SHP77 treated with DMSO at 0.1 percent for 48 hours (cell line): ENCODE measurements at places on chromosomes 16 and 17.

GRCh38 chr16:27476240-27476639 lies 73.5 kb downstream of the GTF3C1 start:
- no peak for DNase-seq

- DNase-seq, result no peak
These were observed 19.1 kb upstream of the WFIKKN2 start for GRCh38 chr17:50816271-50816670.

DNA sequence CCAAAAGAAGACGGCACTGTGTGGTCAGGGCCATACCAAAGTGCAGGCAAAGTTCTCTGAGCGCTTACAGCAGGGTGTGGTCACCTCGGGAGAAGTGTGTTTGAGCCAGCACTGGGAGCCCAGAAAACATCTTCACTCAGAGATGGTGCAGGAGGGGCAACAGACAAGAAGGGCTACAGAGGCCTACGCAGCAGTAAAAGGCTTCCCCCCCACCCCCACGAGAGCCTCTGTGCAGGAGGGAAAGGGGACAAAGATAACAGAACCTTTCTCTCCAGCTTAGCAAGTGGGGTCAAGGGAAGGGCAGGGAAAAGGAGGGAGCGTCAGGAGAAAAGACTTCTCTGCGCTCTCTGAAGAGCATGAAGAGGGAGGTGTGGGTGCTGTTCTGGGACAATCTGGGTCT lies 2.8 kb downstream of the VAT1 start:
- no peak for DNase-seq

GRCh38 chr16:20411055-20411454 lies 1.7 kb downstream of the ACSM5 start:
- DNase-seq, result no peak

GRCh38 chr17:77930780-77931768 lies 27.4 kb upstream of the TNRC6C start:
- no peak for DNase-seq

GRCh38 chr17:79775632-79776031 lies 2.3 kb upstream of the CBX2 start:
- DNase-seq, result no peak

- DNase-seq, result no peak
These were observed 23.1 kb upstream of the TMEM98 start for GRCh38 chr17:32904891-32905290.

- DNase-seq, result no peak
These were observed 3.0 kb upstream of the ITGAX start for GRCh38 chr16:31351942-31352325.

- no peak for DNase-seq
These were observed 17.1 kb downstream of the ITGB4 start for GRCh38 chr17:75738218-75738802.

- DNase-seq, result no peak
These were observed 174.4 kb upstream of the HS3ST3A1 start for GRCh38 chr17:13776027-13776551.

- DNase-seq, result peak; percentile 17
These were observed 765 bp downstream of the MYO18A start for GRCh38 chr17:29179232-29180033.

DNA sequence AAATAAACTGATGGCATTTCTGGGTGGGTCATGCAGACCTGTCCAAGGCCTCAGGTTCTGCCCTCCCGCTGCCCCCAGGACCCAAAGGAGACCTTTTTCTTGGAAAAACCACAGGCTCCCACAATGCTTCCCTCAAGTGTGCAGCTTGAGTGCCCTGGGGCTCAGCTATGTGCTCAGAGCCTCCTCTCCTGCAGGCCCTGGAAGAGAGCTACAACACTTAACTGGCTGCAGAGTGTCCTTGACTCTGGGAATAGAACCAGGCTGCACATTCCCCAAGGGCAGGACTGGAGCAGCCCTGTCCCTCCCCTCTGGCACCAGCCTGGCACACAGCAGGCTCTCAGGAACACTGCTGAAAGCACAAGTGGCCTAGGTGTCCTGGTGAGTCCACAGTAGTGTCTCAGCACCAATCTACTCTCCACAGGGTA lies 4.8 kb upstream of the SREBF1 start:
- no peak for DNase-seq

DNA sequence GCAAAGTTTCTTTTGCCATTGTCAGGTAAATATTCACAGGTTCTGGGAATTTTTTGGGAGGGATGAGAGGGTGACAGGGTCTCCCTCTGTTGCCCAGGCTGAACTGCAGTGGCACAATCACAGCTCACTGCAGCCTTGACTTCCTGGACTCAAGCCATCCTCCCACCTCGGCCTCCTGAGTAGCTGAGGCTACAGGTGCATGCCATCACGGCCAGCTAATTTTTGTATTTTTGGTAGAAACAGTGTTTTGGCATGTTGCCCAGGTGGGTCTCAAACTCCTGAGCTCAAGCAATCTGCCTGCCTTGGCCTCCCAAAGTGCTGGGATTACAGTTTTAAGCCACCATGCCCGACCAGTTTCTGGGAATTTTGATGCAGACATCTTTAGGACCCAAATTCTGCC lies 53.0 kb downstream of the IQCK start:
- no peak for DNase-seq

GRCh38 chr17:50190293-50190602 lies 11.2 kb downstream of the COL1A1 start:
- no peak for DNase-seq

- no peak for DNase-seq
These were observed 153.4 kb downstream of the SDK2 start for GRCh38 chr17:73490851-73491250.

DNA sequence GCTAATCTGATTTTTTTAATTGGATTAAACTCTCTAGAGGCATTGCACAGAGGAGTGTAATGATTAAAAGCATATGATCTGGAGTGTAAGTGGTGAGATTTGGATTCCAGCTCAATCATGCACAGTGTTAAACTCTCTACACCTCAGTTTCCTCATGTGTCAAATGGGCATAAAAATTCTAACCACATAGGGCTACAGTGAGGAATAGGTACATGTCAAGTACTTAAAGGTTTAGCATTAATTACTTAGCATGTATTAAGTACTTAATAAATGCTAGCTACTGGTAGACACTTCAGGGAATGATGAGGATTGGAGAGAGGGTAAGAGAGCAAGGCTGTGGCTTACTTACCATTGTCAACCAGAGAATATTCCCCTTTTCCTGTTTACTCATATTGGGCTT lies 17.1 kb downstream of the ERI2 start:
- DNase-seq, result no peak

DNA sequence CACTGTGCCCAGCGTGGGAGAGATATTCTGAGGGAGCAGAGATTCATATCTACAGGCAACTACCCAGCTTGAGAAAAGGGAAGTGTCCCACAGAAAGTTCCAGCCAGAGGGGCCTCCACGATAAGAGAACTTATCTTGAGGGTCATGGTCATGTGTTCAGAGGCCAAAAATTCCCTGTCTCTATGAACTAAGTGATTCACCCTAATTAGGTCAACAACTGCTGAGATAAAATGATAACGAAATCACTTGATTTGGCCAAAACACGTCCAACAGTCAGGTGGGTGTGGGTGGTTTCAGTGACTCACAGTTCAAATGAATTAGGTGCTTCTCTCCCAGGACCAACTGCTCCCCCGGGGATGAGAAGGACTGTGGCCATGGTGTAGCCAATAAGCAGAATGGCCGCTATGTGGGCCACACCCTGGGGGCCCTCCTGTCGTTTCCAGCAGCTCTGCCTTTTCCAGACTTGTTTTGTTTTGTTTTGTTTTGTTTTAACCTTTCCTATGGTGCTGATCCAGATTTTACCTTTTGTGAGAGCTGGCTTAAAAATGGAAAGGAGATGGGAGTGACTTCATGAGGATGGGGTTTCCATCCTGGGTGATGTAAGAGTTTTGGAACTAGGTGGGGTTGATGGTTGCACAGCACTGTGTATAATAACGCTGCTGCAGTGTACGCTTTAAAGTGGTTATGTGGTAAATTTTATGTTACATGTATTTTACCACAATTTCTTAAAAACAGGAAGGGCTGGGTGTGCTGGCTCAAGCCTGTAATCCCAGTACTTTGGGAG lies 8.7 kb downstream of the DNAI2 start:
- no peak for DNase-seq

DNA sequence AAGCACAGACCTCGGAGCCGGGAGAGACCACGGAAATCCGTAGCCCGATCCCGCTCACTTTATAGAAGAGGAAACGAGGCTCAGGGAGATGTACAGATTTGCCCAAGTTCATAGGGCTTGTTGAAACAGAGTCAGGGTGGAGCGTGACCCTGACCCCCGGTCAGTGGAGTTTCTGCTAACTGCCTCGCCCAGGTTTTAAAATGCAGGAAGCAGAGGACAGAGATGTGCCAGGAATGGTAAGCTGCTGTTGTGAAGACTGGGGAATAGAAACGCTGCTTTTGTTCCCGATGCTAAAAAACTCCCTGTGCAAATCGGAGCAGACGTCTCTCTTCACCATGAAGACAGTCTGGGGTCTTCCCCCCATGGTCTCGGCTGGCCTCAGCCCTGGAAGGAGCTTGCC lies 403.0 kb downstream of the SEC14L1 start:
- no peak for DNase-seq

DNA sequence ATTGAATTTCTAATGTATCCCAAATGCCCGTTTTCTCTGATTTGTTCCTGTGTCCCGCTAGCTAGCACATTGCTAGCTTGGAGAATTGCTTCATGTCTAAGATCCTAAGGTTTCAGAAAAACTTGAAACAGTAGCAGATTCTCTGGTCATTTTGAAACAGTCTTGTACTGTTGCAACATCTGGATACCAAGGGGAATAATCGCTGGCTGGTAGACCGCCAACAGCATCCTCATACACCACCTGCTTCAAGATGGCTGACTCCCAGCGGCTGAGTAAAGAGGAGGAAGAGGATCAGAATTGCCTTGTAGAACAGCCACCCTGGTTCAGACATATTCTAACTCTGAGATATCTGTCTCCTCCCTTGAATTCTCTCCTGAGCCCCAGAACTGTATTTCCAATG lies 226.7 kb upstream of the ELAC2 start:
- no peak for DNase-seq

DNA sequence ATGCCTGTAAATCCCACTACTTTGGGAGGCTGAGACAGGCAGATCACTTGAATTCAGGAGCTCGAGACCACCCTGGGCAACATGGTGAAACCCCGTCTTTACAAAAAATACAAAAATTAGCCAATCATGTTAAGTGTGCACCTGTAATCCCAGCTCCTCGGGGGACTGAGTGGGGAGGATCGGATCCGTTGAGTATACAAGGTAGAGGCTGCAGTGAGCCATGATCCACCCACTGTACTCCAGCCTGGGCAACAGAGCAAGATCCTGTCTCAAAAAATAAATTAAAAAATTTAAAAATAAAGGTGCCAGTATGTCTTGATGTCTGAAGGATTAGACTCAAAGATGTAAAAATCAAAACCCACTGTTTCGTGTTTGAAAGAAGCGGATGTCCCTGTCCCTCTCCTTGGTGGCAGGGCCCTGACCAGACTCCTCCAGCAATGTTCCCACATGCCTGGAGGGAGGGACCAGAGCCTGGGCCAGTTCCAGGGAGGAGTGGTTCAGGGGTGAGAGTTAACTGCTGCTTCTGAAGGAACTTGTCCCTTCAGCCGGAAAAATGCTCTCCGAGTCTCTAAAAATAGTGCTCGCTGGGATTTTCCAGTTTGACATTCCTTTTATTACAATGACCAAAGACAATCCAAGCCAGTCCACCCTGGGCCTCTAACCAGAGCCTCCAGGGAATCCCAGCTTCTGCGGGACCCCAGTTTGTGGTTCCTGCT lies 9.4 kb upstream of the CMTM4 start:
- no peak for DNase-seq

GRCh38 chr16:51880776-51881175 lies 666.2 kb downstream of the TOX3 start:
- DNase-seq, result no peak

- DNase-seq, result no peak
These were observed at the start of gene CD79B for GRCh38 chr17:63931981-63932561. CD79B (minus strand) TSS chr17:63932331; CDS start chr17:63932261, 70 bp downstream.

GRCh38 chr17:45325810-45326209 lies 9.0 kb upstream of the MAP3K14 start:
- DNase-seq, result no peak

DNA sequence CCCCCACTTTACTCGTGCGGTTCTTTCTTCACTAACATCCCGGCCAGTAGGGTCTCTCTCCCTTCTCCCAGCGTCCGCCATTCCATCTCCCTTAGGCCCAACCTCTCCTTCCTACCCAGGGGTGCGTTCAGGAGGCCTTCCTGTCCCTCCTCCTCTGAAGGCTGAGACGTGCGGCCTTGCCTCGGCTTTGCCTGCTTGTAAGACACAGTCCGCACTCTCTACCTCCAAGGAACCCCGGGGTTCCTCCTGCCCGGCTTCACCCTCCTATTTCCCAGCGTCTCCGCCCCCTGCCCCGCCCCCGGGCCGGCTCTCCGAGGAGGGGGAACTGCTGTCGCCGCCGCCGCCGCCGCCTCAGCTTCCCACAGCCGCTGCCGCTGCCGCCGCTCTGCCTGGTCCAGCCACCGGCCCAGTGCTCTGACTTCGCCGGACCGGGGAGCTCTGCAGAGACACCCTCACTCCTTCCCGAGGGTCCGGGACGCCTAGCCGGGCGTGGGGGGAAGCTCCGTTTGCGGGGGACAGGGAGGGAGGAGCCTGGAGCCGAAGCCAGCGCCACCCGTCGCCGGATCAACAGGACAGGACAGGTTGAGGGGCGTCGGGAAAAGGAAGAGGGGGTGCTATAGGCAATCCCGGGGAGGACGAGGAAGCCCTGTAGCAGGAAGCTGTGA lies 1.2 kb upstream of the FGF11 start:
- no peak for DNase-seq

DNA sequence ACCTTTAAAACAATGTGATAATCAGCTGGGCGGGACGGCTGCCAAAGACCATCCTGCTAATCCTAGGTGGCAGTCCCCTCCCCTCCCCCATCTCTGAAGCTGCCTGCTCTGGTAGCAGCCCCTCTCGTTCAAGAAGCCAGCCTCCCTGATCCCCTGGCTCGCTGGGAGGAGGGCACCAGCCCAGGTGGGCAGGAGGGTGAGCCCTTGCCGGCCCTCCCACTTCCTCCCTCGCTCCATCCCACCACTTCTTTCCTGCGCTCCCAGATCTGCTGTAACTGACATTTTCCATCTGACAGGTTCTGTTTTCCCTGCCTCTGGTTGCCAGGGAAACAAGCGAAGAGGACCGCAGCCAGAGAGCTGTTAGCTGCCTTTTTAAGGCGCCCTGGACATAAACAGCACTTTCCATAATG lies 155.7 kb upstream of the TNRC6C start:
- DNase-seq, result no peak

DNA sequence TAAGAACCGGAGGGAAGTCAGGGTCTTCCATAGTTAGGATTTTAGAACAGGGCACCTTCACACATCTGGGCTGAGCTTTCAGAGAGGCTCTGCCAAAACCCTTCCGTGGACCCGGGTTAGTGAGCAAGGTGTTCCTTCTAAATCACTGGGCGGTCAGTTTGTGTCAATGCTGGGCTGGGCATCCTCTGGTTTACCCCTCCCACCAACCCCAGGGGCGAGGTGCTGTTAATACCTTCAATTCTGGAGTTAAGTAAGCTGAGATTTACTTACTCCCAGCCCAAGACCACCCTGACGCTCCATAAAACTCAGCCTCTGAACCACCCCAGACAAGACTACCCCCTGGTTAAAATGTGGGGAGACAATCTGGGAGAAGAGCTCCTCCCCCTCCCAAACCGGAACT lies 1.0 kb downstream of the TMEM92 start:
- no peak for DNase-seq
